Left cardiac atrium (tissue), 4 donors: ENCODE measurements at places on chromosomes 12 and 14. TPM values are rescaled to one million over a fixed set of nuclear protein-coding genes. Genes with fewer than 3 reads are reported as not detected.

GRCh38 chr12:94198469-94198868, 50.1 kb downstream of the PLXNC1 start:
- no peak for DNase-seq

DNA sequence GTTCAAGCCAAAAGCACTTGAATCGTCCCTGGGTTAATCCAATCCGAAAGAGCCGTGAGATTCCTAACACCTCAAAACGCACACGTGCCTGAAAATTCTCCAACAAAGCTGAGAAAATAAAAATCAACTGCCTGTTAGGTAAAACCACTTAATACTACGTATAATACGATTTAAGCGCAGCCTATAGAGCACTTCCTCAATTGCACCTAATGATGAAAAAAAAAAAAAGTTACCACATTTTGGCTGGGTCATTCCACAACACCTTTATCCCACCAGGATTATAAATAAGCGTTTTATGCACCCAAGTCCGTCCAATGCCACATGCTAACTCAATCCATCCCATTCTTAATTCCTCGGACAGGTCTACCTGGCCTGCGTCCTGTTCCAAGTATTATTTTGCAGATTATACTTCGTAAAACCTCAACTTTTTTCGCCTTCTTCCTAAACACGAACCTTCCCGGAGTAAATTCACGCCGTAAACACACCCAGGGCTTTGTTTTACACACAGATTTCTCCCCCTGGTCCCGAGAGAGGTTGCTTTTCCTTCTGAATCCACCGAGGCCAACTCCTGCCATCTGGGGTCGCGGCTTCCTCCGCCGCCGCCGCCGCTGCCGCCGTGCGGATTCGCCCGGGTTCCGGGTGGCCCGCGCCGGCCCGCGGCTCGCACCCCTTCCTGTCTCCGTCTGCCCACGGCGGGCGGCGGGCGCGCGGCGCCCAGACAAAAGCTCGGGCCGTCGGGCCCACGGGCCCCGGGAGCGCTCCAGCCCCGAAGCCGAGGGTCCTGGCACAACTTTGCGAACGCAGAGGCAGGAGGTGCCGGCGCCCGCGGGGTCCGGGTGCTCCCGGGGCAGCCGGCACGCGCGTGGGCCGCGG, 66.2 kb downstream of the RNF34 start:
- DNase-seq: no peak

DNA sequence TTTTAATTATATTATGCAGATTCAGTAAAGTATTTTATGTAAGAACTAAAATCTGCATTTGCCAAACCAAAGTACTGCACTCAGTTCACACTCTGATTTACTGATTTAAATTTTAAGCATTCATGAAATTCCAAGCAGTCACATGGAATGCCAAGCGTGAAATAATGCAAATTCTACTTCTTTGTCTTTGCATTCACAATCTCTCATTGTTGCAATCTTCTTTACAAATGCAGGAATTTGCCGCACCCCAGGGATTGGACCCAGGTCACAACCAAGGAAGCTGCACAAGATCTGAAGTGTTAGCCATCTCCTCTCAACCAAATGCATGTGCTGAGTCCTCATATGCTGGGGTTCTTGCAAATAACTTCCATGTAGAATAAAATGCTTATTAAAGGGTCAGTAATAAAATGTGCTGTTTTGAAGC, 71.9 kb downstream of the TUNAR start:
- DNase-seq: no peak

GRCh38 chr14:70392676-70393075, 24.2 kb downstream of the SYNJ2BP start:
- DNase-seq: no peak

DNA sequence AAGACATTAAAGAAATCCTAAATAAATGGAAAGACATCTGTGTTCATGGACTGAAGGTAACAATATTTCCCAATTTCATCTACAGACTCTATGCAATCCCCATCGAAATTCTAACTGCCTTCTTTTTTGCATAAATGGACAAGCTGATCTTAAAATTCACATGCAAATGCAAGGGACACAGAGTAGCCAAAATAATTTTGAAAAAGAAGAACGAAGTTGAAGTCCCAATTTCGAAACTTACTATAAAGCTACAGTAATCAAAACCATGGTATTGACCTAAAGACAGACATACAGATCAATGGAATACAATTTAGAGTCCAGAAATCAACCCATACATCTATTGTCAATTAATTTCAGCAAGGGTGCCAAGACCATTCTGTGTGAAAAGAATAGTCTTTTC, 16.4 kb upstream of the CD27 start:
- DNase-seq: no peak

- DNase-seq: no peak
These were observed 57.9 kb upstream of the SLCO1B1 start for GRCh38 chr12:21073129-21073528.

DNA sequence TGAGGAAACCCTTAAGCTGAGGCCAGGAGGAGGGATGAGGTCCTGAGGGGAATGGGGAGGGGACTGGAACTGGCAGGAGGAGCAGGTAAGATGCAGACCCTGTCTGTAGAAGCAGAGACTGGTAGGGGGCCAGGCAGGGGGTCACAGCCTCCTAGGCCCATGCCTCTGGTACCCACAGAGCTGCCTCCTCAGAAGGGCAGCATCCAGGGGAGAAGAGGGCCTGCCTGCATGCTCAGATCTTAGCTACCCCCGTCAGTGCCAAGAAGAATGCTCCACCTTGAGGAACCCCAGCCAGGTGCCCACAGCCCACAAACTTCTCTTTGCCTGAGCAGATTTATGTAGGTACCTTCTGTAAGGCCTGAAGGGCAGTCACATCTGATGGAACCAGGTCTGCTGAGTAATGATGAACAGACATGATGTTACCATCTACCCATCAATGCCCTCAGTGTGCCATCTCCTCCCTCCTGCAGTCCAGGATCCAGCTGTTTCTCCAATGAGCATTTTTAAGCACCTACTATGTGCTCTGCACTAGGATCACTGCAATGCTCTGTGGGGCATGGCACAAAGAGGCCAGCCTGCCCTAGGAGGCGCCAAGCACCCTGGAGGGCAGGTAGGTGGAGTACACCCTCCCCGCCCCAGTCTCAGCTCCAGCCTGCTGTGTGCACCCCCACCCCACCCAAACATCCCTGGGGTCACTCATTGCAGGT, 24.8 kb upstream of the ZFP36L1 start:
- no peak for DNase-seq

DNA sequence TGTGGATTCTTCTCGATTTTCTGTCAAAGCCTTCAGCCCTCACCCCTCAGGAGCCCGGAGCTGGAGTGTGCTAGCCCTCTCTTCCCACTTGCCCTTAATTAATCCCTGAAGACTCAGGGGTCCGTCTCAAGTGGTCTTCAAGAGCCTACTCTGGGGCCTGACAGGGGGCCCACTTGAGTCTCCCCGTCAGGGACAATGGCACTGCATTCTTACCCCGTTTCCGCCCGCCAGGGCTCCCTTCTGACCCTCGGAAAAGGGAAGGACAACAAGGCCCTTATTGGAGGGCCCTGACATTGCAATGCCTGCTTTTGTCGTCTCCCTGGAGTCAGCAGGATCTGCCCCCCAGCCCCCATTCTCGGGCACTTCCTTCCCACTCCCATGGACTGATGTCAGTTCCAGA, 34.4 kb downstream of the TBX3 start:
- DNase-seq: no peak

The LRRC9 gene
- total RNA-seq: 1.2 TPM

The TEX22 gene
- 1.6 TPM for total RNA-seq

DNA sequence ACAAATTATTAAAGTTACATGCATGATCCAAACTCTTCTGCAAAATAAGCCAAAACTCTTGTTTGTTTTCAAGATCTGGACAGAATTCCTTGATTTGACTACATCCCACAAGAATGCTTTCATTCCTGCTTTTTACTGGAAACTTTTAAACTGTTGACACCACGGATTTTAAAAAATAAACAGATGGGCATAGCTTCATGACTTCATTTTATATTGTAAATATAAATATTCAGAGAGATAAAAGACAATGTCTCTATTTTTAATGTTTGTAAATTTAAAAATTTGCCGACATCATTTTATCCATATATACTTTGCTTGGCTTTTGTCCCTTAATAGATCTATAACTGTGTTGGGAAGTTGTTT, 134.3 kb upstream of the DCN start:
- DNase-seq: no peak

- no peak for DNase-seq
These were observed 283 bp downstream of the VIPAS39 start for GRCh38 chr14:77457115-77457521.

DNA sequence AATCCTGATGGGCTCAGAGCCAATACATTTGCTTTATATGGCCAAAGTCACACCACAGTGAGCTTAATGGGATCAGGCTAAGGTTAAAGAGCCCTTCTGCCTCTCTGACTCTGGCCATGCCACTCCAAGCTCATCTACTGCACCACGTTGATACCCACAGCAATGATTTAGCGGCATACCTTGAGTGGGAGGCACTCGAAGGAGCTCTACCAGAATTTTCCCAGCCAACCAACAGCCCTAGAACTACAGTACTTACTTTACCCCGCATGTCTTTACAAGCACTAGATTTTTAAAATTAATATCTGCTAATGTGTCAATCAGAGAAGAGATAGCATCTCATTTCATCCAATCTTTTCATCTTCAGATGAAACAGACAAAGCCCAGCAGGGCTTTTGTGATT, 300.5 kb downstream of the GRIN2B start:
- DNase-seq: no peak

DNA sequence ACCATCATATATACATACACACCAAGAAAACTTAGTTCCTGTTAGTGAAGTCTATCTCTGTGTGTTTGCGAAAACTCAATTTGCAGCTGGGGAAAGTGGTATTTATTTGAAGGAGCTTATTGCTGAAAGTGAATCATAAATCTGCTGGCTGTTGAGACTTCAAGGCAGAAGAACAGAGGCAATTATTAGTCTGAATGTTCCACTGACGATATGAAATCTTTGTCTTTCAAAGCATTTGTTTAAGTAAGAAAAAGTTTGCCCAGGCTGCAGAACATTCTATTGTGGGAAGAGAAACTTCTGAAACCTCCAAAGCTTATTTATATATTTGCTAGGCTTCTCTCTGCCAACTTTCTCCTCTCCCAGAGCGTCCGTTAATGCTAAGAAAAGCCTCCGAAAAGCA, 255.7 kb upstream of the TMPO start:
- DNase-seq: no peak

DNA sequence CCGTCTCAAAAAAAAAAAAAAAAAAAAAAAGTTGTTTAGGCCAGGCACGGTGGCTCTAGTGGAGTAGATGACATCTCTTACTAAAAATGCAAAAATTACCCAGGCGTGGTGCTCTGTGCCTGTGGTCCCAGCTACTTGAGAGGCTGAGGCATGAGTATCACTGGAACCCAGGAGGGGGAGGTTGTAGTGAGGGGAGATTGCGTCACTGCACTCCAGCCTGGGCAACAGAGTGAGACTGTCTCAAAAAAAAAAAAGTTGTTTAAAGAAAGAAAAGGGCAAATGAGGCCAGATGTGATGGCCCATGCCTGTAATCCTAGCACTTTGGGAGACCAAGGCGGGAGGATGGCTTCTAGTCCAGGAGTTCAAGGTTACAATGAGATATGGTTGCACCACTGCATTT, 36.6 kb upstream of the SPPL3 start:
- DNase-seq: no peak

The CELA1 gene
- not detected for total RNA-seq

GRCh38 chr12:116590561-116590960, 31.4 kb downstream of the MAP1LC3B2 start:
- no peak for DNase-seq

The OTOGL gene
- 9.2 TPM for total RNA-seq

The CRIP1 gene
- total RNA-seq: 192 TPM

- no peak for DNase-seq
These were observed 250.9 kb upstream of the OR4E1 start for GRCh38 chr14:21924479-21924878.

GRCh38 chr12:132729541-132730320, 19.1 kb downstream of the PGAM5 start:
- DNase-seq: no peak

- no peak for DNase-seq
These were observed 159.9 kb downstream of the CAPZA3 start for GRCh38 chr12:18897823-18898222.

DNA sequence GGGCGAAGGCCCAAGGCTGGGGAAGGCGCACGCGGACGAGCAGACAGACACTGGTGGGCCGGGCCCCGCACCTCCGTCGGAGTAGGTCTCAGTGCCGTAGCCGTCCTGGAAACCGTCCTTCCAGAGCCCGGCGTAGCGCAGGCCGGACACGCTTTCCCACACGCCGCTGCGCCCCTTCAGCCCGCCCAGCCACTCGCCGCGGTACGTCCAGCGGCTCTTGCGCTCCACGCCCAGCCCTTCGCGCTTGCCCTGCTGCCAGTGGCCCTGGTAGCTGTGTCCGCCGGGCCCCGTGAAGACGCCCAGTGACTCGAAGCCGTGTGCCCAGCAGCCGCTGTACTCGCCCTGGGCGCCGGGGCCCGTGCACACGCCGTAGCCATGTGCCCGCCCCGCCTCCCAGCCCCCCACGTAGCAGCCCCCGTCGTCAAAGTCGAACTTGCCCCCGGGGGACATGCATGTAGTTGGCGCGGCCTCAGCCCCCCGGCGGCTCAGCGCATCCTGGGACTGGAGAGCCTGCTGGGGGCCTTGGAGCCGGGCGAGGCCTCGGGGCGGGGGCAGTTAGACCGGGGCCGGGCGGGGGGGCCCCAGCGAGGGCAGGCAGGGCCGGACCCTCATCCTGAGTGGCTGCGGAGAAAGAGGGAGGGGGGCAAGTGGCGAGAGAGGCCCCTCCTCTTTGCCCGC, 1.4 kb downstream of the JPH4 start:
- DNase-seq: no peak

The FSCB gene
- not detected for total RNA-seq

- DNase-seq: peak; percentile 57
These were observed 604 bp downstream of the EEA1 start for GRCh38 chr12:92928421-92928961.

The GRIP1 gene
- total RNA-seq: 12.7 TPM

DNA sequence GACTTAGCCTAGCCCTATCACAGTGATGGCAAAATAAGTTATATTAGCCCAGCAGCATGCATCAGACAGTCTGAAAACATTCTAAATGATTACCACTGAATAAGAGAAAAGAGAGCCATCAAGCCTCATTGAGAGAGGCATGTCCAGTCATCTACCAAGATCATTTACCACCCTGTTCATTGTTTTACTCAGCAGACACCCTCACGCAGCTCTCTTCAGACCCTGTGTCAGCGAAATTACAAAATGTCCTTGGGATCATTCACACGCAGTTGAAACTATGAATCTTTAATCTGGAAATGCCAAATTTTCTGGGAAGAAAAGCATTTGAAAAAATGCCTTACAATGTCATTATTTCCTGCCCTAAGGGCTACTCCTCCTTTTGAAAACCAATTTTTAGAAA, 89.5 kb downstream of the PTPRO start:
- DNase-seq: no peak

- no peak for DNase-seq
These were observed 152.2 kb downstream of the CHST11 start for GRCh38 chr12:104608998-104609397.

DNA sequence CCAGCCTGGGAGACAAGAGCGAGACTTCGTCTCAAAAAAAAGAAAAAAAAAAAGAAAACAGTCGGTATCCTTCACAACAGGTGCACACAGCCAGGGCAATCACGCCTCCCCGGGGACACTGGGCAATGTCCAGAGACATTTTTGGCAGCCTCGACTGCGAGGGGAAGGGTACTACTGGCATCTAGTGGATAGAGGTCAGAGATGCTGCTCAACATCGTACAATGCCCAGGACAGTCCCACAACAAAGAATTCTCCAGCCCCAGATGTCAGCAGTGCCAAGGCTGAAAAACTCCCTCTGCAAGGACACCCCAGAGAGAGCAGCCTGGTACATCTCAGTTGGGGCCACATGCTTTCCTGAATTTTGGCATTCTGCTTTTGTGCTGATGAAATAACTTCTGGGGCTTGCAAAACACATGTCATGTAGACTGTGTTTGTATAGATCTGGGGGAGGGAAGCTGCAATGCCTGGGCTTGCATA, 21.5 kb downstream of the ALDH2 start:
- DNase-seq: peak; percentile 46
